Activated T-cell treated with anti-CD3 and anti-CD28 coated beads, Interleukin-2, amount 50 U/mL, for 72 hours (primary cell): ENCODE measurements at places on chromosomes 5 and 9. TPM values are rescaled to one million over a fixed set of nuclear protein-coding genes. Genes with fewer than 3 reads are reported as not detected.

MAST4 gene
- 38.3 TPM for total RNA-seq

DNA sequence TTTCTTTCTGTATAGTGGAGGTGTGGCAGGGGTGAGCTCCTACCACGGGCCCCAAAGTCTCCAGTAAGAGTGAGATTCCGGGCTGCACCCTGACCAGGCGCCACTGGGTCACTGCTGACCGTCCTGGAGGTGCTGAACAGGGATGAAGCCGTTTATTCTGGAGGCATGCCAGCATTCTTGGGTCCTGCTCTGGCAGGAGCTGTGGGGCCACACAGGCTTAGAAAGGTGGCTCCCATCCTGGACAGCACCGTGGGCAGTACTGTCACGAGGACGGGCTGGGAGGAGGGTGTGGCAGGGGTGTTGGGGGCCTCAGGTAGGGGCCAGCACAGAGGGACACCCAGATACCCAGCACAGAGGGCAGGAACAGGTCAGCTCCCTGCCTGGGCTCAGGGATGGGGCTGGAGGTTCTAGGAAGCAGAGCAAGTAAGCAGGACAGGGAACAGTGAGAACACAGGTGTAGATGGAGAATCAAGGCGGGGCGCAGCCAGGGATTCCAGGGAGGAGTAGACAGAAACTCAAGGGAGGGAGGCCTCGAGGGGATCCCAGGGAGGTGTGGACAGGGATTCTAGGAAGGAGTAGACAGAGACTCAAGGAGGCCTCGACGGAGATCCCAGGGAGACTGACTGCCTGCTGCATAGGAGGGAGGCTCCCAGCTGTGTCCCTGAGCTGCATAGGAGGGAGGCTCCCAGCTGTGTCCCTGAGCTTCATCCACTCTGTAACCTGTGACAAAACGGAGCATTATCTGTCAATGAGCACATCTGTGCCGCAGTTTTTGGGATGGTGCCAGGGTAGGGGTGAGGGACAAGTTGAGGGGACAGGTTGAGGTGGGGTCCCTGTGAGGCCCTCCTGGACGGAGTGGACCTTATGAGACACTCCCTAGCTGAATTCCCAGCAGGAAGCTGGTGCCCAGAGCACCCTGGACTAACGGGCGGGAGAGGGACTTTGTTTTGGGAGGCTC lies 1.1 kb upstream of the PLEKHG4B start:
- peak overlapping the region; percentile 36 for H3K4me3 ChIP-seq
- peaks cover 67% of the 10 kb centered on the region for H3K27me3 ChIP-seq
- H3K27ac ChIP-seq: no peak overlapping the region
- H3K36me3 ChIP-seq: no peaks in the 10 kb centered on the region
- no peak for DNase-seq

- H3K36me3 ChIP-seq: peaks cover 24% of the 10 kb centered on the region
- H3K4me3 ChIP-seq: peak overlapping the region; percentile 3
- DNase-seq: no peak
- no peaks in the 10 kb centered on the region for H3K27me3 ChIP-seq
Observed at GRCh38 chr9:114378883-114379282, 8.9 kb downstream of the AKNA start.

- H3K27me3 ChIP-seq: no peaks in the 10 kb centered on the region
- no peak for DNase-seq
- H3K27ac ChIP-seq: no peak overlapping the region
- H3K4me3 ChIP-seq: no peak overlapping the region
Observed at GRCh38 chr5:59656351-59657254, 236.9 kb downstream of the PDE4D start.

GRCh38 chr5:168047043-168047668 lies 244.3 kb upstream of the WWC1 start:
- peak; percentile 6 for DNase-seq
- no peak overlapping the region for H3K4me3 ChIP-seq
- H3K36me3 ChIP-seq: no peaks in the 10 kb centered on the region
- H3K27me3 ChIP-seq: no peaks in the 10 kb centered on the region
- H3K27ac ChIP-seq: no peak overlapping the region

DNA sequence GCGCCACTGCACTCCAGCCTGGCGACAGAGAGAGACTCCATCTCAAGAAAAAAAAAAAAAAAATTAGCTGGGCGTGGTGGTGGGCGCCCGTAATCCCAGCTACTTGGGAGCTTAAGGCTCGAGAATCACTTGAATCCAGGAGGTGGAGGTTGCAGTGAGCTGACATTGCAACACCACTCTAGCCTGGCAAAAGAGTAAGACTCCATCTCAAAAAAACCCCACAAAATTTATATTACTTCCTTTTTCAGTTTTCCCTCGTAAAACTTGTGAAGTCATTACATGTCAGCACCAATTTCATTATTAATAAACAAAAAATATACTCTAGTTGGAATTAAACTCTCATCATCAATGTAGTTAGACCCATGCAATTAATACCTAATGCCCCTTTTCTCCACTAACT lies 43.9 kb downstream of the SHLD3 start:
- no peaks in the 10 kb centered on the region for H3K27me3 ChIP-seq
- DNase-seq: no peak
- peaks cover 4% of the 10 kb centered on the region for H3K36me3 ChIP-seq
- H3K4me3 ChIP-seq: no peak overlapping the region

DNA sequence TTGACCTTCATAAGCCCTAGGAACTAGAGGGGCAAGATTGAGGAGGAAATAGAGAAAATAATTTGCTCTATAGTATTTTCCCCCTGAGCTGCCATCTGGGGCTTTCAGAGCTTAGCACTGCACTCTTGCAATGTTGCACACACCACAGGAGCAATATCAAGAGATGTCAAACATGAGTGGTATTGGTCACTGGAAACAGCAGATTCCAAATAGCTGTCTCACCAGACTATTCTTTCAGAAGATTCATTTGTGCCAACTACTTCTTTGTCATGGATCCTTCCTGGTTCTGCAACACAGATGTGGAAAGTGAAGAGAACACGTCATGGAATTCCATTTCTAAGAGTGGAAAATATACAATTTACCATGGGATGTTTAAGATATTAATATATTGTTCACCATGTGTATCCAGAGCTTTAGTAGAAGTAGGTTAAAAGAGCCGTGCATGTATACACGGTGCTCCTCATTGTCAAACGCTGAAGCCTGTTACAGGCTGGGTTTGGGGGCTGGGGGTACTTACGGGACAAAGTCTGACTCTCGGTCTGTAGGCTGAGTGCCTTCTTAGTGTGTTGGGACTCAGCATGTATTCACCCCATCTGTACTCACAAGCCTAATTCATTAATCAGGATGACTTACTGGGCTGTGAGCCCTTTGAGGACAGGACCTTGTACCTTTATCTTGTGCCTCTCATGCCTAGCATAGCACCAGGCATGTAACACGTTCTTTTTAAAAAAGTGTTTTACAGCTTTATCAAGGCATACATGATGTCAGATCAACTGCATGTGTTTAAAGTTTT lies 31.4 kb upstream of the GDNF start:
- no peaks in the 10 kb centered on the region for H3K4me1 ChIP-seq
- no peak overlapping the region for H3K4me3 ChIP-seq
- H3K36me3 ChIP-seq: no peaks in the 10 kb centered on the region
- DNase-seq: no peak
- H3K27me3 ChIP-seq: no peaks in the 10 kb centered on the region
